ENCODE measurements at places on chromosomes 2 and 18.

GRCh38 chr2:10274376-10274775, 28.3 kb upstream of the HPCAL1 start:
- DNase-seq, result no peak

DNA sequence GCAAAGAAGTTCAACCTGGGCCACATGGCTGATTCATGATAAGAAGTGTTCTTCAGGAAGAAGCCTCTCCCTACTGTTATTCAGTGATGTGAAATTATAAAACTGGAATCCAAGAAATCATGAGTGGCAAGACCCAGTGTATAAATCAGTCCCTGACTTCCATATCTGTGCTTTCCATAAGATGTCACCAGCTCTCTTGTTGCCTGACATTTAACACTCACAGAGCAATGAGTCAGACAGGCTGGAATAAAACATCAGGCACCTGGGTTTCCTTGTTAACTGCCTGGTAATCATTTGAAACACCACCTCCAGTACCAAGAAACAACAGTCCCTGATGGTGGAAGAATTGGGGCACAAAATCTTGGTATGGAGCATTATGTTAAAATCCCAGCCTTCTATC, 76.1 kb downstream of the SCG2 start:
- no peak for DNase-seq

- DNase-seq, result no peak
These were observed 476 bp downstream of the MSTN start for GRCh38 chr2:190062053-190062452.

- DNase-seq, result peak; percentile 65
These were observed at the start of gene CYBRD1 for GRCh38 chr2:171522052-171522787. TSS of gene CYBRD1 (plus strand) at chr2:171522474. CDS start at chr2:171522546, 72 bp downstream.

DNA sequence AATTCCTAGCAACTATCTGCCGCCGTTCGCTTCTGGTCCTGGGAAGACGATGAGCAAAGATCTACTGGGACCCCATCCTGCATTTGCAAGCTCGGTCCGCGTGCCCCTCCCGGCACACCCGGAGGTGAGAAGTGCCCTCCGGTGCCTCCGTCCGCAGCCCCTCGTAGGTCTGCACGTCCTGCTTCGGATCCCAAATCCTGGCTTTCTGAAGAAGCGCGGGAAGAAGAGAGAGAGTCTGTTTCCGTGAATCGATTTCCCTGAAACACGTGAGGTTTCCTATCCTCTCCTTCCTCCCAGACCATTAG, 5.0 kb upstream of the OSR1 start:
- DNase-seq, result no peak

DNA sequence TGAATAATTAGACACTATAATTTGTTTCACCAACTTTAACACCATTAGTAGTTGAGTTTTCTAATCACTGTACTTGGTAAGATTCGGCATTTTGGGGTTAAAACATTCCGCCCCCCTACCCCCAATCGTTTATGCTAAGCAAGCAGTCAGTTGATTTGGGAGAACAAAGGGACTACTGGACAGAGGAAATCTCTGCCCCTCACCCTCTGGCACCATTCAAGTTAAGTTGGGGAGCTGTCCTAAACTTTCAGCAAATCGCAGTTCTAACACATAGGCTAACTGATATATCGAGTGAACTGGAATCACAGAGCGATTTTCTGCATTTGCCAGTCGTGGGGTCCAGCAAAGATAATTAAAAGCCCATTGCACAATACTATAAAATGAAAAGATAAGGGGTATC, 5.6 kb downstream of the KLF7 start:
- no peak for DNase-seq

DNA sequence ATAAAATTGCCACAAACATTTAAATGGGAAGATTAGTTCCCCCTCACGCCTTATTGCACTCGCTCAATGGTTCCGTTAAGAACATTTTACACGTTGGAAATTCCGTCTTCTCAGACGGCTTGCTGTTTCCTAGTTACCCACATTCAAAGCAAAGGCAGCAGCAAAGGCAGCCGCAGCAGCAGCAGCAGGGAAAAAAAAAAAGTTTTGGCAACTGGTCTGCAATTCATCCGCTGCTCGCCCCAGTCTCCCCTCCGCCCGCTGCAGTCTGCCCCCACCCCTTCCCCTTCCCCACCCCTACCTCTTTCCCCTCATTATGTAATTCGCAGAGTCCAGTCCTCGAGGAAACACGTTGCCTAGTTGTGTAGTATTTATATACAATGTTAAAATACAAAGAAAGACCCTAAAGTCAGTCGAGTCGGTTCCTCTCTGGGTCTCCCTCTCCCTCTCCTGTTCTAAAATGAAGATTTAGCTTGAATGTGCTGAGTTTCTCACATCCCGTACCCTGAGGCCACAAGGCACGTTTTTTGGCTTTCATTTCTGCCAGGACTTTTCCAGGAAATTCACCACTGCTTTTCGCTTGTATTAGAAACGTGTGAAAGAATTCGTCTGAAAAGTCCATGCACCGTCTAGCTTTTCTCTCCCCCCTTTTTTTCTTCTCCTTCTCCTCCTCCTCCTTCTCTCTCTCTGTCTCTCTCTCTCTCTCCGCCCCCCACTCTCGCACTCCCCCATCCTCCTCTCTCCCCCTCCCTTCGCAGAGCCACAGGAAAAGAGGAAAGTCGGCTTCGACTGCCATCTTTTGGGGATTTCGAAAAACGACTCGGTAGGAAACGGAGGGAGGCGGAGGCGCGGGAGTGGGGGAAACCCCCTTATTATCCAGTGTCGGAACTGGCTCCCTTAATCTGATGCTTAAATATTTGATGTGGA, 140.0 kb downstream of the MEIS1 start:
- peak; percentile 82 for DNase-seq

GRCh38 chr2:196080526-196080925, 11.9 kb upstream of the DNAH7 start:
- DNase-seq, result no peak

DNA sequence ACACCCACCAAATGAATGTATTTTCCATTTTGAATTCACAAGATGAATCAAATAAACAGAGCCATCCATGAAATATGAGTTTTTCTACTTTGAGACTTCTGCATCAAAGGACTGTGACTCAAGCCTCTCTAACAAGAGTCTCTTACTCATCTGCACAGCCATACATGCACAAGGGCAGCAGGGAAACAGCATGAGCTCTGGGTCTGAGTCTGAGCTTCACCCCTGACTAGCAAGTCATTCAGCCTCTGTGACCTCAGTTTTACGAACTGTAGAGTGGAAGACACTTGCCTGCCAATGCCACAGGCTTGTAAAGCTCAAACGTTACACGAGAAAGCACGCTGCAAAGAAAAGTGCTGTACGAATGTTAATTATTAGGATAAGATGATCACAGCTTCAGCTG, 42.9 kb downstream of the MREG start:
- no peak for DNase-seq

DNA sequence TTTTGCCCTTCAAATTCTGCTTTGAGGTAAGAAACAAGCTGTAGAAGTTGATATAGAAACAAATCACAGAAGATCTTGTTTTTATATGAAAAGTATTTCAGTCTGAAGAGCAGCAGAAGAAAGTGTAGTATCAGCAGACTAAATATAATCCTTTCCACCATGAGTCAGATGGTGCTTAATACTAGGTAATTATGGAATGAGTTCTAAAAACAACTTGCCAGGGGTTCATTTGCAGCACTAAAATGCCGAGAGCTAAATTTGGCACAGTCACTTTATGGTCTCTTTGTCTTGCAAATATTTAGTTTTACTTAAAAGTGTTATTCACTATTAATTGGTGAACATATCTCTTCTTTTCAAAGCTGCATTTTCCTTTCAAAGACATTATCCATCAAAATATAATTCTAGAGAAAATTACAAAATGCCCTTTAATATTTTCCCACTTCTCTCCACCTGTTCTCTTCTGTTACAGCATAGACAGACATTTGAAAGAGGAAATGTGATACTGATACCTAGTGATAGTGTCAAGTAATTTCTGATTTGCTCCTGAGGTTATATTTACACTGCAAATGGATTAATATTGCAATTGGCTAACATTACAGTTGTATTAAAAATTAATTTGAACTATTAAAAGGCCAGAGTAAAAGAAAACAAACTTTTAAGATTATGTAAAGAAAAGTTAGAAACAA, 5.3 kb downstream of the MYL1 start:
- DNase-seq, result no peak

DNA sequence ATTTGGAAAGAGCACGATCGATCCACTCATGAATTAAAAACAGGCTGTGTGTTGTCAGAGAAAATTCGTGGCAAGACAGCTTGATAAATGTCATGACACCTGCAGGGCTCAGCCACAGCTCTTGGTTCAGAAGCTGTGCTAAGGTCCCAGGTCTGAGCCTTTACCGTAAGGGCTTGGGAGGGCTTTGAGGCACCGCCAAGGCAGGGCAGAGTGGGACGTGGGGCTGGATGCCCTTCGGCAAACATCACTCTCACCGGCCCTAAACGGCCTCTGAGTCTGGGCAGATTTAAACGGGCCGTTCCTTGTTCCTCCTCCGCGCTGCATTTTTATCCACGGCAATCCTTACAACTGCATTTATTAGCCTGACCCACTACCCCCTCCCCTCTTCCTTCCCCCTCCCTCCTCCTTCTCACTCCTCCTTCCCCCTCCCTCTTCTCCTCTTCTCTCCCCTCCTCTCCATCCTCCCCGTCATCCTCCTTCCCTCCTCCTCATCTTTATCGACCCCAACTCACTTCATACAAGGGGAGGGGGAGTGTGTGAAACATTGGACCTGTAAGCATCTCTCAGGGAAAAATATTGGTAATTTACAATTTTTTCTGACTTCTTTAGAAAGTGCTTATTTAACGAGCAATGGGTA, 33.9 kb downstream of the MBP start:
- DNase-seq, result no peak

DNA sequence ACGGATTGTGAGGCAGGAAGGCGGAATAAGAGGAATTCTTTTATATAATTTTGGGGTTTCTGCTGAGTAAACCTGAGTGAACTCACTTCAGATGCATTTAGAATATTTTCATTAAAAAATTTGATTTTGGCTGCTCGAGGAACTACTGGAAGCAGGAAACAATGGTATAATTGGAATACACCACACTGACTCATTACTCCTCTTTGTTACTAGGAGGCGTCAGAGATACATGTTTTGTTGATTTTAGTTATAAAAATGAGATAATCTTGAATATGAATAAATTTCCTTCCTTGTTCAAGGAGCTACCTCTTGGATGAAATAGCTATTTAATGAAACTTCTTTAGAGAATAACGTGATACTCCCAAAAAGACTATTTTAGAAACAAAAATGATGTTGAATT, 97.4 kb downstream of the ANKRD36 start:
- no peak for DNase-seq

DNA sequence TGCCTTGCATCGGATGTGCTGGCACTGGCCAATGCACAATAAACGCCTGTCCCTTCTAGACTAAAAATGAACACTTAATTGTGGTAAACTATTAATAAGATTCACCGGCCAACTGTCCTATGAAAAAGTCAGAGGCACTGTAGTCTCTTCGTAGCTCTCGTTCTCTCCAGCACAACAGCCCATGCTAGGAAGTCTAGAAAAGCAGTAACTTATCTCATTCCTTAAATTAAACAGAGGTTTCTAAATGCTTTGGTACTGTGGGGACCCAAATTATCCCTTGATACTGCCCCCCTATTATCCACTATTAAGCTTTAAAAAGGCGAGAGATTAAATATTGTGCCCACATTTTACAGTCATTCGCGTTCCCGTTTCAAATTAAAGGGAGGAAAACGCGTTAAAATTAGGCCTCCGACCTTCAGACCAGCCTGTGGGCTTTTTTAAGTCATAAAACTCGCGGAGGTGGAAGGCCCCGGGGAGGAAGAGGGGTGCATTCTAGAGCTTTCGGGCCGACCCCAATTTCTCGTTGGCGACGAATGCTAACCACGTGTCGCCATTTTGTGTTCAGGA, 1.5 kb upstream of the PCBP1 start:
- peak; percentile 66 for DNase-seq

DNA sequence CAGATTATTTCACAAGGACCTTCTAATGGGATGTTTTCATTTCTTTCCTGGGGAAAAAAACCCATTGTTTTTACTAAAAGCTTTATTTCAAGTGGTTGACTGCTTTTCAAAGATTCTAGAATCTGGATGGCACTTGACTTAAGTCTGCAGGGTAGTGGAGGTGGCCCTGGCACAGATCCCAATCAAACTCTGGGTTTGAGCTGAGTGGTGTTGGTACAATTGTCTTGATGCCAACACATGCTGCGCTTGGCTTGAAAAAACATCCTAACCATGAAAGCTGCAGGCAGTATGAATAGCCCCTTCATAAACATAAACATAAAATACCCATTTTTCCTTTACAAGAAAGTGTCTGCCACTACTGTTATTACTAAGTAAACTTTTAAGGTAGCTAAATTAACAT, 3.6 kb downstream of the PAPOLG start:
- no peak for DNase-seq

GRCh38 chr18:43271593-43272432, 5.5 kb downstream of the SYT4 start:
- DNase-seq, result peak; percentile 76

GRCh38 chr2:133107058-133107815, 437.2 kb upstream of the LYPD1 start:
- DNase-seq, result no peak

DNA sequence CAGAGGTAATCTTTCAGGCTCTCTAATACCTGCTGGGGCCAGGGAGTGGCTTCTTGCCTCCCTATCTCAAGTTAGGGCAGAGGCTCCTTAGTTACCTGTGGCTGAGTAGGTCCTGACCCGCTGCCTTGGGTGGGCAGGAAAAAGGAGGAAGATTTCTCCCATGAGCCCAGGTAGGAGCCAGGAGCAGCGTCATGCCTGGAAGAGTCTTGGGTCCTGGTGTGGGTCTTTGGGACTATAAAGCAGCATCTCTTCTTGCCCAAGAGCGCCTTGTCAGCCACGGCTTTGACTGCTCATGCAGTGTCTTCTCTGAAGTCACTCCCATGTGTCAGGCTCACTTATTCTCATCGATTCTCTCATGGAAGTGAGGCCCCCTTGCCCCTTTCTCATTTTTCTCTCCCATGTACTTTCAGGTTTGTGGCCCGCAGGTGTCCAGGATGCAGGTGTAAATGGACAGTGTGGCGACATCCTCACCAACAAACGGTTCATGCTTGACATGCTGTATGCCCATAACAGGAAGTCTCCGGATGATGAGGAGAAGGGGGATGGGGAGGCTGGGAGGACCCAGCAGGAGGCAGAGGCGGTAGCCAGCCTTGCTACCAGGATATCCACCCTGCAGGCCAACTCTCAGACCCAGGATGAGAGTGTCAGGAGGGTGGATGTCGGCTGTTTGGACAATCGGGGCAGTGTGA, 111.2 kb downstream of the TPGS2 start:
- no peak for DNase-seq

GRCh38 chr18:75823471-75823870, 396.0 kb upstream of the SMIM21 start:
- no peak for DNase-seq

- peak; percentile 14 for DNase-seq
These were observed 116.4 kb upstream of the NYAP2 start for GRCh38 chr2:225282858-225283710.
